ENCODE measurements at places on chromosomes 11 and 22. TPM values are rescaled to one million over a fixed set of nuclear protein-coding genes. Genes with fewer than 3 reads are reported as not detected.

- peak; percentile 68 for DNase-seq
Measured at GRCh38 chr11:71120471-71120896, 131.9 kb downstream of the SHANK2 start.

GRCh38 chr22:29715705-29716104 lies 4.1 kb upstream of the CABP7 start:
- no peak for DNase-seq

The C11orf16 gene
- not detected for total RNA-seq

DNA sequence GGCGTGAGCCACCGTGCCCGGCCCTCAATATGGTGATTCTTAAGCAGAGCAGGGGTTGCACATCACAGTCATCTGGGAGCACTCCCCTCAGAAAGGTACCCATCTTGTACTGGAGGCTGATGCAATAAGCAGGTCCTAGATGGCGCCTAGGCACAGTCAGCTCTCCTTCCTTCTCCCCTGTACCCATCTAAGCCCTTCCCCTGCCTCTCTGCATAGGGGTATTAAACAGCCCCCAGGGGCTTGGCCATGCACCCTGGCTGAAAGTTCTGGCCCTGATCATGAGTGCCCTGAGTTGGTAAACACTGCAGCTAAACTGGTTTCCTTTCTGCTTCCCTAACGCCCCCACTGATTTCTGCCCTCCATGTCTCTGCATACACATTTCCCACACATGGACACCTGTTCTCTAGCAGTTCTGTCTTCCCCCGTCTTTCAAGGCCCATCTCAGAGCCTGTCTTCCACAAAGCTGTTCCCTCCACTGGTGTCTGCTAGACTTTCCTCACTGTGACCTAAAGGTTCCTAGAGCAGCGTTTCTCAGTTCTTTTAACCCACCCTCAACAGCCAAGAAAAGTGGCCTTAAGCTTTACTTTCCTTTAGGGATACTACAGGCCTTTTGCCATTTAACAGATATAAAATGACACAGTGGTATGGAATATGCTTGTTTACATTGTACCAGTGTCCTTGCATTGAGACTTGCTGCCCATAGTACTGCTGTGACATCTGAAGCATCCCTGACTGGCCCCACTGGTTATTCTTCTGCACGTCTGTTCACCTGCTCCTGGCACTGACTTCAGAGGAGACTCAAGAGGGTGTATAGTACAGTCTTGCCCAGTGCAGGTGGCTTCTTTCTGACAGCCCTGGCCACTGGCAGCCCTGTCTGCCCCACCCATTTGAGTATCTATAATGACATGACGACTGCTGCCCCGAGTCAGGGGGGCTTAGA lies 15.6 kb downstream of the UBE2L3 start:
- no peak for DNase-seq

DNA sequence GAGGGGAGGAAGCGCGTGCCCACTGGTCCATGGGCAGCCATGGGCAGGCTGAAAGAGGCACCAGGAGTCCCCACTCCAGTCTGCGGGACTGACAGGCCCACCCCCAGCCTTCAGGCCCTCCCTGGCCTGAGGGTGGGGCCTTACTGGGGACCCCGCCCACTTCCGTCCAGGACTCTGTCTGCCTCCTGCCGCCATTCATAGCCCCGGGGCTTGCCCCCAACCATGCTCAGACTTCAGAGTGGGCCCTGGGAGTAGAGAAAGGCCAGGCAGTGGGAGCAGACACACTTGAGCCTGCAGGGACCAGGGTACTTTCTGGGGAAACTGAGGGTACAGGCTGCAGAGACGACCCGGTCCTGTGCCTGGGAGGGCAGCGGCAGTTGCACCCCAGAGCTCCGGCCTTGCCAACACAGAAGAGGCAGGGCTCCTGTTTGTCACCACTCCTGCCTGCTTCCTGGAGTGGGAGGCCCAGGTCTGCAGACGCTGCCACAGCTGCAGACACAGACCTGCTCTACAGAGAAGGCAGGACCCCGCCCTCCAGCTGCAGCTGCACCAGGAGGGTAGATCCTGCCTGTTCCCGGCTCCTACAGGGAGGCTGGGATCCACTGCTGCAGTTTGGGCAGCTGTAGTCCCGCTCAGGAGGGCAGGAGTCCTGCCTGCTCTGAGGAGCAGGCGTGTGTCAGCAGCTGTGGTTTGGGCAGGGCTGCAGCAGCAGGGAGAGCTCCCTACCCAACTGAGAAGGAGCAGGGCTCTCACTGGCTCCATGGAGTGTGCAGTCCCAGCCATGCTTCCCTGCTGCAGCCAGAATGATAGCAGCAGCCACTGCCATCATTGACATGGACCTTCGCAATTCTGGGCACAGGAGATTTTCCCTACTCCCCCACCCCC lies 387.9 kb upstream of the ANO3 start:
- no peak for DNase-seq

The USH1C gene
- not detected for total RNA-seq

The GLB1L2 gene
- total RNA-seq, result 0.48 TPM

GRCh38 chr22:48829908-48830307 lies 997.8 kb downstream of the BRD1 start:
- no peak for DNase-seq

The OR8G5 gene
- total RNA-seq, result not detected

DNA sequence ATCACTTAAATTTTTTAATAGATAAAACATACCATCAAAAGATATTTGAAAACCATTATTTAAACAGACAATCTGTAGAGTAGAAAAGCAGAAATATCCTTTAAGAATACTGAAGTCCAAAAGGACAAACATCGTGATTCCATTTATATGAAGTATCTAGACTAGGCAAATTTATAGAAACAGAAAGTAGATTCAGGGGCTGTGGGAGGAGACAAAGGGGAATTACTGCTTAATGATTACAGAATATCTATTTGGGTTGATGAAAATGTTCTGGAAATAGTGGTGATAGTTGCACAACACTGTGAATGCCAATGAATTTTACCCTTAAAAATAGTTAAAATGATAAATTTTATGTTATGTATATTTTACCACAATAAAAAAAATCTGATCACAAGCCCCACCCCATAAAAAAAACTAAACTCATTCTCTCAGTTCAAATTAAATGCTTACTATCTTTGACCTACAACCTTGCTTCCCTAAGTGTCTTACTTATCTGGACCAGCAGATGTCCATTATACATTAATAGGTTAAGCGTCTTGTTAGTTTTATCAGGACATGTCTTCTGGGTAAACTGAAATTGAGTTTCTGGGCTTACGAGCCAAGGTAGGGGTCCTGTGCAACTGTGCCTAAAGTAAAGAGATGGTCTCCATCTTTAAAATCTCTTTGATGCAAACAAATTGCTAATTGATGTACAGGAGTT lies 86.3 kb downstream of the FCHSD2 start:
- DNase-seq, result no peak

GRCh38 chr11:61954851-61955421 lies 4.8 kb downstream of the BEST1 start:
- no peak for DNase-seq

DNA sequence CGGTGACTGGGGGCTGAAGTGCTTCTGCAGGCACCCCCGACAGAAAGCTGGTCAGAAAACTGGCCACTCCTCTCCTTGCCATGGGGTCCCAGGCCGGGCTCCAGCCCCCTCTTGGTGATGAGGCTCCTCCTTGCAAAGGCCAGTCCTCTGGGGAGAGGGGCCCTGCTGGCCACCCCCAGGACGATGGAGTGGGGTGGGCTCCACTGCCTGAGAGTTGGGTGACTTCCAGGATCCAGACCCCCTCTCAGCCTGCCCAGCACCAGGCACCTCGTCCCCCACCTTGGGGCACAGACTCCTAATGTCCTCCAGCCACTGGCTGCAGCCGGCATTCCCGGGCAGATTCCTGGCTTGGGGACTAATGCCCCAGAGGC lies 441 bp upstream of the RPS6KA4 start:
- no peak for DNase-seq

- no peak for DNase-seq
Measured at GRCh38 chr11:16814410-16815046, 76.1 kb downstream of the C11orf58 start.

GRCh38 chr11:122780296-122780949 lies 57.9 kb upstream of the CRTAM start:
- DNase-seq, result no peak

- DNase-seq, result no peak
Measured at GRCh38 chr11:9078113-9079086, 13.0 kb downstream of the SCUBE2 start.

- no peak for DNase-seq
Measured at GRCh38 chr11:132504501-132505041, 1027.7 kb downstream of the OPCML start.

GRCh38 chr22:41687901-41688364 lies 734 bp downstream of the SNU13 start:
- peak; percentile 25 for DNase-seq

The SCGB2A2 gene
- not detected for total RNA-seq

DNA sequence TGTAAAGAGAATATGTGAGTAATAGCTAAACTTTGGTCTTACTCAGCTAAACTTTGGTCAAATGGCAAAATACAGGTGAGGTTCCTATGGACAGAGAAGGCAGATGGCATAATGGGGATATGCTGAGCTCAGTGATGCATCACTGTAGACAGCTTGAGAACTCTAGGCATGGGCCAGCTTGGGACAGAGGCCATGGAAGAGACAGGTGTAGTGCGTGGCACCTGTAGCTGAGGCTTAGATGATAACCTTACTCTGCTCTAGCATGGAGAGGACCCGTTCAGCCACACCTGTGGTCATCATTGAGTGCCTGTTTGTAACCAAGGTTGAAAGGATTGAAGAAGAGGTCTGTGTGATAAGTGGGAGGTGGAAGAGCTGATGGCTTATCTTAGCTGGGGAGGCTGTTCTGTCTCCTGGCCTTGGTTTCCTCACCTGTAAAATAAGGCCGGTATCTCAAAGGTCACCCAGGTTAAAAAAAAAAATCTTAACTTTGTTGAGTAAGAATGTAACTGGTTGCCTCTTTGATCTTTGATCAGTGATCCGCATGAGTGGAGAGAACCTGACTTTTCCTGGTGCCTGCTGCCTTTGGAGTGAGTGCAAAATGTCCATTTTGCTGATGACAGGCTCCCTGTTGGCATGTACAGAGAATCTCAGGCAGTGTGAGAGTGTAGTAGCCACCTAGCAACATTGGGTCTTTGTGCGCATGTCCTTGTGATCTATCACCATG lies 48.6 kb downstream of the ZNRF3 start:
- no peak for DNase-seq

DNA sequence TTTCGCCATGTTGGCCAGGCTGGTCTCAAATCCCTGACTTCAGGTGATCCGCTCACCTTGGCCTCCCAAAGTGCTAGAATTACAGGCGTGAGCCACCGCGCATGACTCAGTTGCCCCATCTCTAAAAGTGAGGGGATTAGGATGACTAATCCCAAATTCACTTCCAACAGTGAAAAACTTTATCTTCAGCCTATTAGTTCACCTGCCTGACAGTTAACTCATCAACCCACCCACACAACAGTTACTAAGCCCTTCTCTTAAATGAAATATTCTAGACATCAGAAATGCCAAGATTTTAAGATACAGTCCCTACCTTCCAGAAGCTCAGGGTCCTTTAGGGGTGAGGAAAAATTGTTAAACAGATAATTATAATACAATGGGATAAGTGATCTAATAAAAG lies 2.0 kb upstream of the ANKRD42 start:
- DNase-seq, result no peak

The FGF3 gene
- total RNA-seq, result not detected

- no peak for DNase-seq
Measured at GRCh38 chr22:20503816-20504215, 3.6 kb upstream of the MED15 start.

DNA sequence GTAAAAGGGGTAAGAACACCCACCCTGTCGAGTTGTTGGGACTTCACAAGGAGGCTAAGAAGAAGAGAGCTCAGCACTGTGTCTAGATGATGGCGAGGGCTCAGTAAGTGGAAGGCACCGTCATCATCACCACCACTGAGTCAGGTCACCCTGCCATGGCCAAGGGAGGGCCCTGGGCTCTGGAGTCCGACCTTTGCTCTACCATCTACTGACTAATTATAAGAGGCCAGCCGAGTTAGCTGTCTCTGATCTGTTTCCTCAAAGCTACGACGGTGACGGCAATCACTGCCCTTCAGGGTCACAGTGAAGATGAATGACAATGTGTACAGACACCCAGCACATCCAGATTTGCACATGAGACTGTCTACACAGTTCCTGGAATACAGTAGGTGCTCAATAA lies 29.3 kb downstream of the KIAA0930 start:
- no peak for DNase-seq

DNA sequence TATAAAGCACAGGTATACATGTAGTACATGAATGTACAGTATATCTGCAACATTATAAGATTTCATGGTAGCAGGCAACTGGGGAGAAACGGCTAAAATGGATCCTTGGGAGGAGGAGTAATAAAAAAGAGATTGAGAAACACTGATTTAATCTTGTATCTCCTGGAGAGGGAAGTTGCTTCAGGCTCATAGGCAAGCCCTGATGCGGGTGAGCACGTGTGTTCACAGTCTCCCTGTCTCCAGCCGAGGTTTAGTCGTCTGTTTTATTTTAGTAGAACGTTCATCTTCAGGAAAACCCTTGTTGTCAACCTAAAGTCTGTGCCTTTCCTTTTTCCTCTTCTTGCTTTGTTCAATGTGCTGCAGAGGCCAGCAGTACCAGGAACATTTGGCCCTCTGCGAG lies 21.8 kb upstream of the SLC25A18 start:
- DNase-seq, result no peak

GRCh38 chr11:2178906-2179494 lies 7.4 kb upstream of the TH start:
- no peak for DNase-seq

The P2RY6 gene
- total RNA-seq, result not detected

DNA sequence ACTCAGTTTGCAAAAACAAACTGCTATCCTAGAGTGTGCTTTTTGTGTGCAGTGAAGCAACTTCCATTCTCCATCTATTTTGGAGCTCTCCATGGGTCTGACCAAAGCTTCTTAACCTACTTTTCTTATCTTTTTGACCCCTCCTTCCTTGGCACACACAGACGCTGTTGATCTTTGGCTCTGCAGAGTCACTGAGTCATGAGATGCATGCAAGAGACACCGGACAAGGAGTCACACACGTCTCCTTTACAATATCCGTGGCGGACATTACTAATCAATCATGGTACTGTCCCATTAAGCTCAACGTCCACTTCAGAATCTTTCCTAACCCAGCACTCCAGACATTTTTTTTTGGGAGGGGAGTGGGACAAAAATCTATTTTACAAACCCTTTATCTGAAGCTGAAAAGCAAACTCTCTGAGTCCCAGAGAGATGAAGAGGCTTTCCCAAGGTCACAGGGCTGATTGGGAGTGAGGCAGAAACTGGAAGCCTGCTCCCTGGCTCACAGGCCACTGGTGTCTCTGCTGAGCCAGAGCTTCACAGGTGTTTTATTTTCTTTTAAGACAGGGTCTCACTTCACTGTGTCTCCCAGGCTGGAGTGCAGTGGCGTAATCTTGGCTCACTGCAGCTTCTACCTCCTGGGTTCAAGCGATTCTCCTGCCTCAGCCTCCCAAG lies 165.8 kb upstream of the SYT13 start:
- peak; percentile 13 for DNase-seq

The SLC17A6 gene
- total RNA-seq, result not detected

The TIMP3 gene
- 76.4 TPM for total RNA-seq

DNA sequence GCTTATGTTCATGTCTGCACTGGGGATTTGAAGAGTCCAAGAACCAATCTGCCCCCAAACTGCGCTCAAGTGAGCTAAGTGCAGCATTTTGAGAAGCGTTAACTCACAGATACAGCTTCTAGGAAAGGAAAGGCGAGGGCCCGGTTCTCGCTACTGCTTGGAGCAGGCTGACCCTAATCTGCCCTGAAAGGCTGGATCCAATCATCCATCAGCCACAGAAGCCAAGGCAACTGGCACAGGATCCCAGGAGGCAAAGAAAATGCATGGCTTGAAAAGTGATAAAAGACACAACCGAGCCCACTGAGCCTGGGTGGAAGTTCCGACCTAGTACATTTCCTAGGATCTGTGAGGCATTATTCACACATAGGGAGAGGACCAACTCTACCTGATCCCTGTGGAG lies 174.8 kb downstream of the LARGE1 start:
- no peak for DNase-seq

The CERK gene
- total RNA-seq, result 173 TPM
